ENCODE measurements at places on chromosomes 1 and 21.

DNA sequence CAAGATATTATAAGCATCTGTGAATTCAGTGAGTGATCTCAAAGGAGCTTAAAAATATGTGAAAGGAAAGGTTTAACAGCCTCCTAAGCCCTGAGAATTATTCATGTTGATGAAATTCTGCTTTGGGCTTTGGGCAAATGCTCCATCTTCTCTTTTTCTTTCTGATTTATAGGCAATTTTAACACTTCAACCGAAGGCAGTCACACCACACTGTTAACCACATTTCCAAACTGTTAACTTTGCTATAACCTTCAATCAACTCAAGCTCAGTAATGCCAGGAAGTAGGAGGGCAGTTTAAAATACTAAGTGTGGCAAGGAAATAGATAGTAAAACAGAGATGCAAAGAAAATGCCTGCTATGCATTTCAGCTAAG is 54.4 kb upstream of the NEK7 start:
- DNase-seq: no peak

DNA sequence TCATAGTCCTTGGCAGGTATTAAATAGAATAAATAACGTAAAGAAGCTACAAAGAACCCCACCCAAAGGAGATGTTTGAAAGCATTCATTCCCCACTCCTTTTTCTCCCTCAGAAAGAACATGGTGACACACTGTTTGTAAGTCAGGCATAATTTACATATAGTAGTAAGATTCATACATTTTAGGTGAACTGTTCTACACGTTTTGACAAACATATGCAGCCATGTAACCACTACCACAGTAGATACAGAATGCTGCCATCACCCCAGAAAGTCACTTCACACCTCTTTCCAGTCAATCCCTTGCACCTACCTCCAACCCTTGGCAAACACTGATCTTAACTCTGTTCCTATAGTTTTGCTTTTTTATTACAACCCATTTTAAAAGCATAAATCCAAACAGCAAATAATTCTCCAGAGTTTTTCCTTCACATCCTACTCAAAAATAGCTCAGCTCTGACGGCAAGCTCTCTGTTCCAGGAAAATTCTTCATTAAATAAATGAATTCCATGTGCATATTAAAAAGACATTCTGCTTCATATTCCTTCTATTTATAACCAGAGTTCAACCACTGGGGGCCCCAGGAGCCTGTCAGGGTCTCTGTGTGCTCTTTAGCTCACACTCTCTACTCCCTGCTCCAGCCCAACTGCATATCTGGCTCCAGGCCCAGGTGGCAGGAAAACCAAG is 258.8 kb downstream of the PLPP3 start:
- no peak for DNase-seq

GRCh38 chr1:44924835-44925464 is 61.4 kb downstream of the EIF2B3 start:
- no peak for DNase-seq

DNA sequence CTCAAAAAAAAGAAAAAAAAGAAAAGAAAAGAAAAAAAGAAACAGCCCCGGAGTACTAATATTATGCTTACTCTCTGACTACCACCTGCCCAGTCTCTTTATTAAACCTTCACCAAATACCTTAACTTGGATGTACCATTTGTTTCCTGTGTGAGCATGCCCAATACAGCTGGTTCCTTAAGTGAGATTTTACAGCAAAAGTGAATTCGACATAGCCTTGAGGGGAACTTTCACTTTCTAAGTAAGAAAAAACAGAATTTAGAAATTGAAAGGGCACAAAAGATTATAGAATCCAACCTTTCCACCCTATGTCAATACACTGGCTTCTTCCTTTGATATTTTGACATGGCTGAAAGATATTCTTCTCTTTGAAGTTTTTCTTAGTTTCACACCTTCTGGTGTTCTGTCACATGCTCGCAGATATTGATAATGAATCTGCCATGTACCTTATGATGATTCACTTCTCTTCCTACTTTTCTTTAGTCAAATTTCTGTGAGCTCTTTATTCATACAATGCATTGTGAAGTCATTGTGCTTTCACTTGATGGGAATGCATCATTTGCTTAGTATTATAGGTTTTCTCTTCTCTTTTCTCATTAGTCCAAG is 5.2 kb upstream of the GIPC2 start:
- DNase-seq: no peak

DNA sequence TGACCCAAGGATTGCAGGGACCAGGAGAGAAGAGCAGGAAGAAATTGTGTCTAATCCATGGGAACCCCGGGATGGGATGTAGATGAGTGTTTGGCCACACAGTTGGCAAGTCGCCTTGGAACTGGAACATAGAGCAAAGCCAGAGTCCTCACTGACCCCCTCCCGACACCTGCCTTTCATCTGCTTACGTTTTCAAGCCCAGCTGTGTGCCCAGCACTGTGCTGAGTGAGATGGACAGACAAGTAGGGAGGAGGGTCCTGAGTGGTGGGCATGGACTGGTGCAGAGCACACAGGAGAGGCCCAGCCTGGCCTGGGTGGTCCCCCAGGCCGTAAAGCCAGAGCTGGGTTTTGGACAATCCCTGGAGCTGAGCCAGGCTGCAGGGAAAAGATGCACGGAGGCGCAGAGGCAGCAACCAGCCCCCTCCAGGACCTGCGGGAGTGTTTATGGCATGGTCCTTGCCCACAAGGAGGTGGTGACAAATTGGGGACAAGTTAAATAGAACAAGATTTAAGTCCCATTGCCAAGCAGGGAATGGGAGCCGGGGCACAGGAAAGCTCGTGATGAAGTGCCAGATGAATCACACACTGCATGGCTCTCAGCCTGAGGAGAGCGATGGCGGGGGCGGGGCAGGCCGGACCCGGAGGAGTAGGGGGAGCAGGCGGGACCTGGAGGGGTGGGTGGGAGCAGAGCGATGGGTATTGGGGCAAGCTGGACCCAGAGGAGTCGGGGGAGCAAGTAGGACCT is 157.8 kb upstream of the VAMP3 start:
- DNase-seq: no peak

- no peak for DNase-seq
Measured at GRCh38 chr1:209667708-209668107, 7.5 kb upstream of the G0S2 start.

DNA sequence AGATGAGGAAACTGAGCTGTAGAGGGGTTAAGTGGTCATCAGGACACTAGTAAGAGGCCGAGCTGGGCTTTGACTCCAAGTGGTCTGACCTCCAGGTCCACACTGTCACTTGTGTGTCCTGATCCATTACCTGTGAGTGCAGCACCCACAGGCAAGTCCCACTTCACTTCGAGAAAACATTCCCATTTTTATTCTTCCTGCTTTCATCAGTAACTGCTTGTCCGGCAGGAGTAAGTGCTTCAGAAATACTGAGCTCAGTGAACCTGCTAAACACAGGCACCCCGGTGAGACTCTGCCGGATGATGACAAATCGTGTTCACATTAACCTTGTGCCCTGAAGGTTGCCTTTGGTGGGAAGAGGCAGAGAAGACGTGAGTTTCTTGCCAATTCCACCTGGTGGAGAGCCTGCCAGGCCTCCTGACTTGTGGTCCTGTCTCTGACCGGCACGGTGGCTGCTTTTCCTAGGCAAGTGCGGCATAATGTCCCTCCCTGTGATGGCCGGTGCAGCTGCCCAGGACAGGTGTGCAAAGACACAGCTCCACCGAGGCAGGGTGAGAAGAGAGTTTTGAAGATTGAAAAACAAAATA is 29.4 kb downstream of the ZBTB18 start:
- DNase-seq: no peak

- DNase-seq: no peak
Measured at GRCh38 chr1:217360510-217360909, 270.4 kb downstream of the GPATCH2 start.

DNA sequence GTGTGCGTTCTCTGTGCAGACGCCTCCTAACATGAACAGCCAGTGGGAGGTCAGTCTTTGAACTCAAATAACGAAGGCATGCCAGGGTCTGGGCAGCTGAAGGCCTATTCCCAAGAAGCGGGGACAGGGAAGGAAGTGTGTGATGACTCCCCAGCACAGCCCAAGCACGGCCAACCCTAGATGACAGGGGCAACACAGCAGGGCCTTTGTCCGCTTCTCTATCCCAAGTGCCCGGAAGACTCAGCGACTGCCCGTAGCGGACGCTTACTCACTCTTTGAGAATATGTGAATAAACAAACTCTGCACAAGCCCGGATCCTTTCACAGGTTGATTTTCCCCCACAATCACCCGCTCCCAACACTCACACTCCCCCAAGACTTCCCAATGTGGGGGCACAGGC is 11.2 kb downstream of the C1orf198 start:
- DNase-seq: no peak

DNA sequence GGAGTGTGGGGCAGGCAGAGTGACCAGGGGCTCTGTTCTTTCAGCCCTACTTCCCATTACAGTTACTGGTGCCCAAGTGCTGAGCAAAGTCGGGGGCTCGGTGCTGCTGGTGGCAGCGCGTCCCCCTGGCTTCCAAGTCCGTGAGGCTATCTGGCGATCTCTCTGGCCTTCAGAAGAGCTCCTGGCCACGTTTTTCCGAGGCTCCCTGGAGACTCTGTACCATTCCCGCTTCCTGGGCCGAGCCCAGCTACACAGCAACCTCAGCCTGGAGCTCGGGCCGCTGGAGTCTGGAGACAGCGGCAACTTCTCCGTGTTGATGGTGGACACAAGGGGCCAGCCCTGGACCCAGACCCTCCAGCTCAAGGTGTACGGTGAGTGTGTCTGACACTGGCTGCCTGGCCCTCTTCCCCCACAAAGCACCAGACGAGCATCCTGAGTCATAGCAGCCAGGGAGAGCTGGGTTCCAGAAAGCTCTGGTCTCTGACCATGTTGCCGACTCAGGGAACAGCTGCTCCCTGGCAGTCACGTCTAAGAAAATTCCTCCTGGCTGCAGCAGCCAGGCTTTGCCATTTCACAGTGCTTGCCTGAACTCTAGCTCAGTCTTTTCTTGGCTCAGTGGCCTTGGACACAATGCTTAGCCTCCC is 3.3 kb downstream of the SLAMF8 start:
- DNase-seq: no peak

DNA sequence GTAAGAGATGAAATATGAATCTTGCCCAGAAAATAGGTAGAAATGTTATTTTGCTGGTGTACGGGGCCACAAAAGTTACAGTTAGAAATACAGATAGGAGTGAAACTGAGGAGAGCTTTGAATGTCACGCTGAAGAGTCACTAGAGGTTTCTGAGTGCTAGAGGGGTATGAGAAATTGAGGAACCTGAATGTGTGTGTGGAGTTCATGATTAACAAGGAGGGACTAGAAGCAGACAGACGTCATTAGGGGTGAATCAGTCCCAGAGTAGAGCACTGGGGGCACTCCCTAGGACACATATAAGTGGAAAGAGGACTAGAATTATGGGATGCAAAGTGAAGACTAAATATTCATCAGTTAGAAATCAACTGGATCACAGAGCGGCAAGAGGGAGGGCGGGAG is 188.9 kb upstream of the MAP1LC3C start:
- no peak for DNase-seq

DNA sequence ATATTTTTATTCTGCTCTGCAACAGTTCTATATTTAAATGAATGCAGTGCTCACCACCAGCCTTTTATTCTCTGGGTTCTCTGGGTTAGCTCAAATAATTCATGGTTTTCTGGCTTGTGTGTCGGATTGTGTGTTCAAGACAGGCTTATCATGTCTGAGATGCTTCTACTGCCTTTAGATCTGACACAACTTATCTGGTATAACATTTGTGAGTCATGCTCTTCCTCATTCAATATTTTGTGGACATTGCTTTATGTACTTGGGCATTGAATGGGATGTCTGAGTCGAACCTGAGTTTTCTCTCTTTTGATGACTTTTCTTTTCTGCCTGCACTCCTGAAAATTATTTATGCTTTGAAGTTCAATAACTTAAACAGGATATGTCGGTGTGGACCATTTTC is 17.6 kb upstream of the PKP1 start:
- no peak for DNase-seq

DNA sequence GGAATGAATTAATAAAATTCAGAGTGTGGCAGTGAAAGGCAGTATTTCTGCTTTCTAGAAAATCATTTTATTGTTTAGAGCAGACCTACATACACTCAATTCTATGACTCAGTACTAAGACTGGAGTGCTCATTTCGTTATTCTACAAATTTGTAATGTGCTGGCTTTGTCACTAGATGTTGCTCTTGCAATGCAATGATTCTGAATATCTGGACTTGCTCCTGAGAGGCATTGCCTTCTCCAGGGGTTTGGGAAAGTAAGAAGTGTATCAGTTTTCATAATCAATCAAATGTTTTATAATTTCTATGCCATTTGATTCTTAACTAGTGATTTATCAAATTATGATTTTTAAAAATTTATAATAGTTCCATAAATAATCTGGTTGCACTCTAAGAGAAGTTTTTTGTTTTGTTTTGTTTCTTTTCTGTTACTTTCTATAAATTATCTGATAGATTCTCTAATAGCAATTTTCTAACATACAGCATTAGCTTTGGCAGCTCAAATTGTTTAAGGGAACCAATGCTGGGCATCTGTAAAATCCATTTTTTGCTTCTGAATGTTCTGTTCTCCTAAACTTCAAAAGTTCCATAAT is 280.5 kb upstream of the SGIP1 start:
- DNase-seq: no peak

GRCh38 chr21:43884861-43885417 is 19.9 kb downstream of the AGPAT3 start:
- no peak for DNase-seq

DNA sequence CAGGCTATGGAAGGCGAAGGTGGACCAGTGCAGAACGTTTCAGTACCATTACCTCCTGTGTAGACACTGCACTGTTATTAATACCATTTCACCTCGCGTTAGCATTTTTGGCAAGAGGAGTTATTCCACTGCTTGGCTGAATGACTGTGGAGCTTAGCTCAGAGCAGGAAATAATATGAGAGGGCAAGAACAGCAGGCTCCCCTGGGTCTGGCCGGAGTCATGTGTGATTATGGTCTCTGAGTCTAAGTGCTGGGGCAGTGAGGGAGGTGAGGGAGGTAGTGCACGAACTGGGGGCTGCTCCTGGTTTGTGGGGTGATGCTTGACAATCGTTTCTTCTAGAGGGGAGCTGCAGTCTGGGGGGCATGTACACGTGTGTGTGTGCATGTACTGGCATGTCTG is 82.9 kb downstream of the MDM4 start:
- no peak for DNase-seq

DNA sequence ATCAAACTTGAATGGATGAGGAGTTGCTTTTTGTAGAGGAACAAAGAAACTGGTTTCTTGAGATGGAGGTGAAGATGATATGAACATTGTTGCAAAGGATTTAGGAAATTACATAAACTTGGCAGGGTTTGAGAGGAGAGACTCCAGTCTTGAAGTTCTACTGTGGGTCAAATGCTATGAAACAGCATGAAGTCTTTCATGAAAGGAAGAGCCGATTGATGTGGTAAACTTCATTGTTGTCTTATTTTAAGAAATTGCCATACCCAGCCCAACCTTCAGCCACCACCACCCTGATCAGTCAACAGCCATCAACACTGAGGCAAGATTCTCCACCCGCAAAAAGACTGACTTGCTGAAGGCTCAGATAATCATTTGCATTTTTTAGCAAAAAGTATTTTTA is 52.2 kb downstream of the SIPA1L2 start:
- DNase-seq: no peak

- no peak for DNase-seq
Measured at GRCh38 chr1:160362168-160362957, 4.5 kb upstream of the NHLH1 start.
